ENCODE measurements at places on chromosomes 4 and X.

DNA sequence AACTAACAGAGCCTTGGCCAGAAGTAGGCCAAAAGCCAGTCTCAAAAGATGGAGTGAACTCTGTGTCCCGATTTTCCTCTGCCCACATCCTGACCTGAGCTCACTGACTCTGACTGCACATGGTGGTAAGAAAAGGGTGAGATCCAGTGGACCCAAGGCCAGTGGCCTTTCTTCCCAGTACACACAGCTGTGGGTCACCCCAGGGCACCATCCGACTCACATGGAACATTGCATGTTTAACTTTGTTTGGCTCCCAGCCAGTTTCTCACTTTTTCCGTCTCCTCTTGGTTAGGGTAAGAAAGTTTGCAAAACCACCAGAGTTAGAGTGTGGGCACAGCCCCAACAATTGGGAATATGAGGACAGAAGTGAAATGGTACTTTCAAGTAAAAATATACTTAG, 69.8 kb downstream of the GAB1 start:
- no peak for DNase-seq

- DNase-seq: no peak
These were observed 198.3 kb upstream of the GYPA start for GRCh38 chr4:144338834-144339233.

DNA sequence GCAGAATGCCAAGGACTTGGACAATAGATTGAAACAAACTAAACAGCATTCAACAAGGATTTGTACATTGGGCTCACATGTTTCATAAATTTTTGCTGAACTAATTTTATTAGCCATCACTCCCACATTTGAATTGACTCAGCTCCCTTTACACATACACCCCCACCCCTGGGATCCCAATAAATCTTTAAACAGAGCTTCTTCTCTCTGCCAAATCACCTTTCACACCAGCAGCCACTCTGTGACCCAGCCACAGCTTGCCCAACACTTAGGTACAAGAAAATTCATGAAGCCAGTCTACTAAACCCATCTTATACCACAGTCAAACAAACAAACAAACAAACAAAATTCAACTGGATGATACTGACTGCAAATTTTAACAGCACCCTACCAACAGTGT, 21.6 kb downstream of the PHKA2 start:
- no peak for DNase-seq

GRCh38 chr4:180926277-180926676, 1316.9 kb upstream of the TENM3 start:
- DNase-seq: no peak
